ENCODE measurements at places on chromosomes 12 and 14. TPM values are rescaled to one million over a fixed set of nuclear protein-coding genes. Genes with fewer than 3 reads are reported as not detected.

DNA sequence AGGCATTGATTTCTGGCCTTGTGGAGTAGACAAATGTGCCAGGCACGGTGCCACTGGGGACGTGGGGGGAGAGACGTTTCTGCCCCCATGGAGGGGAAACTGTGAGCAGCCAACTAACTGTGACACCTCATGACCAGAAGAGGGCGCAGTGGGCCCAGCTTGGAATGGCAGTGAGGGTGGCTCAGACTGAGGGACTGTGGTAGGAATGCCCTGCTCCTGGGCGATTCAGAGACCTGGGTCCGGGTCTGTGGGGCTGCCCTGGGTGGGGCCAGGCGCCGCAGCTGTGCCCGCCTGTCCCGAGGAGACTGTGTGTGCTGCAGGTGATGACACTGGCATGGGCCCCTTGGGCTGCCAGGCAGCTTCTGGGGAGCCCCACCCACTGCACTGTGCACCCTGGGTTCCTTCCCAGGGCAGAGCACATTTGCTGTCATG, 60.6 kb downstream of the SLC25A47 start:
- peaks cover 15% of the 10 kb centered on the region for H3K4me1 ChIP-seq
- H3K27me3 ChIP-seq, result no peaks in the 10 kb centered on the region
- DNase-seq, result peak; percentile 90
- H3K4me3 ChIP-seq, result no peak overlapping the region
- no peak overlapping the region for H3K27ac ChIP-seq
- peaks cover 4% of the 10 kb centered on the region for H3K36me3 ChIP-seq

DNA sequence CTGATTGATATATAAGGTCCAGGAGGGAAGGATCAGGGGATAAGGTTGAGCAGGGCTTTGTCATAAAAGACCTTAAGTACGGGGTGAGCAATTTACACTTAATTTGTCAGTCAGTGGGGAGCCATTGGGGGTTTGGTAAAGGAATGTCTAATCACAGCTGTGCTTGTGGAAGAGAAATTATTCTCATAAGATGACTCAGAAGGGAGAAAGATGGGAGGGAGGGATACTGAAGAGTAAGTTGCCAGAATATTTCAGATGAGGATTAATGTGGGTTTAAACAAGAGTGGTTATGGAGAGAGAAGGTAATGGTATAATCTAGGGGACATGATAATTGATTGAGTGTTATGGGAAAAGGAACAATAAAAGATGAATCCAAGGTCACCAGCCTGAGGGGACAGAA, 500.1 kb upstream of the CCDC196 start:
- H3K27me3 ChIP-seq, result peaks cover 15% of the 10 kb centered on the region
- H3K27ac ChIP-seq, result no peak overlapping the region

DNA sequence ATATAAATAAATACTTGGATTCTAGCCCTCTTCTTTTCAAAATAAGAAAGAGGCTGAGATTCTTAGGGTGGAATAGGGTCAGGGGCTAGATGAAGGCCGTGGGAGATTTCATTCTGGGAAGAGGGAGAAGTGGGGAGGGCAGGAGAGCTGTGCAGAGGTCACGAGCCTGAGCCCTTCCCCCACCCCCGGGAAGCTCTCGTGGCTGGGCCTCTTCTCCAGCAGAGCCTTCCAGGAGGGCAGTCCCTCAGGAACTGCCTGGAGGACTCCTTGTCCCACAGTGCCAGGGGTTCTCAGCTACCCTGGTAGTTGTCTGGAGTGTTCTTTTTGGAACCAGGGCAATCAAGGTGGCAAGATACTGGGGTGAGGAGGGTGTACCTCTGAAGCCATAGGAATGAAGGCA, 94.0 kb downstream of the ESR2 start:
- no peak overlapping the region for H3K27ac ChIP-seq
- H3K4me3 ChIP-seq, result no peak overlapping the region
- H3K36me3 ChIP-seq, result peaks cover 27% of the 10 kb centered on the region
- no peaks in the 10 kb centered on the region for H3K27me3 ChIP-seq
- peaks cover 21% of the 10 kb centered on the region for H3K4me1 ChIP-seq

GRCh38 chr14:90503582-90503981, 106.8 kb downstream of the CALM1 start:
- no peaks in the 10 kb centered on the region for H3K36me3 ChIP-seq
- peaks cover 12% of the 10 kb centered on the region for H3K27me3 ChIP-seq
- no peak overlapping the region for H3K4me3 ChIP-seq
- peaks cover 3% of the 10 kb centered on the region for H3K4me1 ChIP-seq
- no peak overlapping the region for H3K27ac ChIP-seq
- no peak for DNase-seq

DNA sequence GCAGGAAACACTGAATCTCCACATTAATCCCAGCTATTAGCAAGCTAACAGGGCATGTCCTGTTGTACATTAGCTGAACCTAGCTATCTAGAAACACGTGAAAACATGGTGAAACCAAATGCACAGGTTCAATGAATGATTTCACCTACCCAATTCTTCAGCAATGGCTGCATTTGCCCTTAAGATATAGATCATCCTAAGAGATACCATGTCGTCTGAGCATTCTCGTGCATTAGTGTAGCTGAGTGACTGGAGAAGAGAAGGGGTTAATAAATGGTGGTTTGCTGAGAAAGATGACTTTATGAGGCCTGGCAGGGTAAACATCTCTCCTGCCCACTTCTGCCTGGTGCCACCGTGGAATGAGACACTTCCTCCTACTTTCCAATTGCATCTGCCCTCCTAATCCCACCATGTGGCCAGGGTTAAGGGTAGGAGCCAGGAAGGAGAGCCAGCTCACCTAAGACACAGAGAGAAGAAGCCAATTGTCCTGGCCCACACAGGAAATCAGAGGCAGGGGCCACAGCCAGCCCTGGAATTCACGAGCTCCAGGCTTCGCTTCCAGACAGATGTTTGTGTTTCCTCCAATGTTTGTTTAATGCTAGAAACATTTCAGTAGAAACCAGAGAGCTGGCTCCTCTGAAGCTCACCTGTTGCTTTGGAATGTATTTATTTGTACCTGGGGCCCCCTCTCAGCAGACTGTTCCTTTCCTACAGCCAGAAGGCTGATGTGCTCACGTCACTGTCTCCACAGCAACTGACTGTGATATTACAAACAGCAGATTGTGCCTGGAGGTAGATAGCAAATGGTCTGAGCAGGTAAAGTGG, 126.0 kb upstream of the PARP11 start:
- H3K27me3 ChIP-seq, result peaks cover 3% of the 10 kb centered on the region
- no peak overlapping the region for H3K27ac ChIP-seq
- no peak for DNase-seq
- H3K4me3 ChIP-seq, result no peak overlapping the region
- H3K4me1 ChIP-seq, result peaks cover 5% of the 10 kb centered on the region
- no peaks in the 10 kb centered on the region for H3K36me3 ChIP-seq

GRCh38 chr14:80946187-80946586, 4.6 kb upstream of the CEP128 start:
- H3K4me3 ChIP-seq, result no peak overlapping the region
- peak overlapping the region; percentile 47 for H3K27ac ChIP-seq
- peaks cover 23% of the 10 kb centered on the region for H3K27me3 ChIP-seq
- H3K4me1 ChIP-seq, result peaks cover 20% of the 10 kb centered on the region

DNA sequence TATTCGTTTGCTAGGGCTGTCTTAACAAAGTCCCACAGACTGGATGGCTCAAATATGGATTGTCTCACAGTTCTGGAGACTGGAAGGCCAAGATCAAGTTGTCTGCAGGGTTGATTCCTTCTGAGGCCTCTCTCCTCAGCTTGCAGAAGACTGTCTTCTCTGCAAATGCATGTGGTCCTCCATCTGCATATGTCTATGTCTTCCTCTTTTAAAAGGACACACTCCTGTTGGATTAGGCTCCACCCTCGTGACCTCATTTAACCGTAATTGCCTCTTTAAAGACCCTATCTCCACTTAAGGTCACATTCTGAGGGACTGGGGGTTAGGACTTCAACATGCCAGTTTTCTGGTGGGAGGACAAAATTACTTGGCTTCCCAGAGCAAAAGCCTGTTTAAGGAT, 123.3 kb downstream of the SLC38A6 start:
- peaks cover 24% of the 10 kb centered on the region for H3K4me1 ChIP-seq
- peak overlapping the region; percentile 90 for H3K27ac ChIP-seq
- no peak for DNase-seq
- H3K27me3 ChIP-seq, result no peaks in the 10 kb centered on the region
- no peak overlapping the region for H3K4me3 ChIP-seq

DNA sequence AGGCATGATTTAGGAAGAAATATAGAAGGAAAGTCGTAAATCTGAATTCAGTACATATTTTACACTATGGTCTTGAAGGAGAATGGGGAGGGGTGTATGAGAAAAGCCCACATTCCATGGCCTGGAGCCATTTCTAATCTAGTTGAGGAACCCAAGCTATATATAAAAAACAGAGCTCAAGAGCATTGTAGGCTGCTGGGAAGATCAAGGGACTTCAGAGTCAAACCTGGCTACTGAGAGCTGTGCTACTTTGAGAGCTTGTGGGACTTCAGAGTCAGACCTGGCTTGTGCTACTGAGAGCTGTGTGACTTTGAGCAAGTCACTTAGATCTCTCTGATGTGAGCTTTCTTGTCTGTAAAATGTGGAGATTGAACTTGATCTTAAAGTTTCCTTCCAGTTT, 58.7 kb downstream of the TBK1 start:
- peaks cover 6% of the 10 kb centered on the region for H3K27me3 ChIP-seq
- no peak overlapping the region for H3K27ac ChIP-seq
- no peaks in the 10 kb centered on the region for H3K36me3 ChIP-seq
- H3K4me3 ChIP-seq, result no peak overlapping the region
- H3K4me1 ChIP-seq, result no peaks in the 10 kb centered on the region

- H3K4me3 ChIP-seq, result no peak overlapping the region
- DNase-seq, result no peak
- H3K27ac ChIP-seq, result no peak overlapping the region
- no peaks in the 10 kb centered on the region for H3K27me3 ChIP-seq
Measured at GRCh38 chr14:55710506-55711041, 130.6 kb downstream of the KTN1 start.

- no peaks in the 10 kb centered on the region for H3K36me3 ChIP-seq
- DNase-seq, result no peak
Measured at GRCh38 chr12:49973361-49973830, 649 bp downstream of the AQP6 start.

DNA sequence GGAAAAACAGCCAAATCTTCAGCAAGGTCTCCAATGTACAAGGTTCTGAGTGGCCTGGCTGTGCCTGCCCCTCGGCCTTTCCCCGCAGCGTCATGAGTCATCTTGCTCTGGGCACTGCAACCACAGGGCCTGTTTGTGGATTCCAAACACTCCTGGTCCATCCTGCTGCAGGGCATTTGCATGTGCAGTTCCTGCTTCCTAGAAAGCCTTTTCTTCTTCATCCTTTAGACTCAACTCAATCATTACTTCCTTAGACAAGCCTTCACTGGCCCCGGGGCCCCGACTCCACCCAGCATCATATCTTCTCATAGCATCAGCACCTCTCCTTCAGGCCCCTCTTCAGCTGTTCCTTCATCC, 101.8 kb upstream of the EGLN3 start:
- H3K4me3 ChIP-seq, result peak overlapping the region; percentile 44
- peaks cover 67% of the 10 kb centered on the region for H3K4me1 ChIP-seq
- peaks cover 16% of the 10 kb centered on the region for H3K36me3 ChIP-seq
- no peak for DNase-seq
- H3K27ac ChIP-seq, result peak overlapping the region; percentile 17

- H3K36me3 ChIP-seq, result no peaks in the 10 kb centered on the region
- no peak overlapping the region for H3K4me3 ChIP-seq
- peaks cover 7% of the 10 kb centered on the region for H3K4me1 ChIP-seq
- no peak overlapping the region for H3K27ac ChIP-seq
- DNase-seq, result peak; percentile 90
Measured at GRCh38 chr12:123905319-123905925, 67.2 kb downstream of the CCDC92 start.

GRCh38 chr14:71228711-71229110, 321.5 kb downstream of the PCNX1 start:
- H3K4me1 ChIP-seq, result peaks cover 7% of the 10 kb centered on the region
- no peak overlapping the region for H3K27ac ChIP-seq
- H3K36me3 ChIP-seq, result no peaks in the 10 kb centered on the region
- no peak overlapping the region for H3K4me3 ChIP-seq
- H3K27me3 ChIP-seq, result peaks cover 1% of the 10 kb centered on the region

GRCh38 chr12:64010069-64010686, 165.7 kb downstream of the SRGAP1 start:
- H3K36me3 ChIP-seq, result no peaks in the 10 kb centered on the region
- no peak overlapping the region for H3K4me3 ChIP-seq
- no peaks in the 10 kb centered on the region for H3K4me1 ChIP-seq
- H3K27me3 ChIP-seq, result peaks cover 5% of the 10 kb centered on the region

- H3K36me3 ChIP-seq, result no peaks in the 10 kb centered on the region
- H3K4me3 ChIP-seq, result peak overlapping the region; percentile 20
- H3K27ac ChIP-seq, result no peak overlapping the region
- H3K27me3 ChIP-seq, result peaks cover 83% of the 10 kb centered on the region
- H3K4me1 ChIP-seq, result peaks cover 20% of the 10 kb centered on the region
Measured at GRCh38 chr14:50874757-50875156, 2.9 kb downstream of the ABHD12B start.

GRCh38 chr12:20602641-20603391, 92.3 kb upstream of the SLCO1C1 start:
- H3K4me3 ChIP-seq, result no peak overlapping the region
- H3K27ac ChIP-seq, result no peak overlapping the region
- no peaks in the 10 kb centered on the region for H3K36me3 ChIP-seq
- H3K27me3 ChIP-seq, result no peaks in the 10 kb centered on the region
- DNase-seq, result no peak
- H3K4me1 ChIP-seq, result no peaks in the 10 kb centered on the region

DNA sequence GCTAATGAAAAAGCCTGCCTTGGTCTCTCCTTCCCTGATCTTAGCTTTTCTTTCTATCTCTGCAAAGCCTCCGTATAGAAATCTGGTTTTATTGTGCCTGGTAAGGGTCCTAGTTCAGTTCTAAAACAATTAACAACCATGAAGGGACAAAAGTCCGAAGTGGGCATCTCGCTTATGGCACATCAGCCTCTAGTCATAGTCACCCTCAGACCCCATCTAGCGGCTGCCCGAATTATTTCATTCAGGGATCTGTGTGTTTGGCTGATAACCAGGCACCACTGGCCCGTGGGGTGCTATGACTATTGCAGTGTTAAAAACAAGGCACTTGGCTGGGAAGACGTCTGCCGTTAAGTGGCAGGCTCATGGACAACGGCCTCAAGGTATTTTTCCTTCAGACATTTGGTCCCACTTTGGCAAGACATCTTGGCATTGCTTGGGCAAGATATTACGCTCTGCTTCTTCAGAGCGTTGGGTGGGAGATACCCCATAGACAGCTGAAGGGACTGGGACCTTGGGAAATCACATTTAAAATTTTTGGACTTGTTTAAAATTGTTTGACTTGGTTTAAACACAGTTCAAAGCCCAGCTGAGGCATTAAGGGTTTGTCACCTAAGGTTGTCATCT, 87.1 kb downstream of the SINHCAF start:
- peaks cover 7% of the 10 kb centered on the region for H3K27me3 ChIP-seq
- no peaks in the 10 kb centered on the region for H3K4me1 ChIP-seq
- no peak overlapping the region for H3K4me3 ChIP-seq
- H3K27ac ChIP-seq, result no peak overlapping the region
- DNase-seq, result peak; percentile 86

TMEM117 gene
- 0.82 TPM for total RNA-seq

SCNN1A gene
- not detected for total RNA-seq

SLC17A8 gene
- total RNA-seq, result not detected

CMA1 gene
- total RNA-seq, result not detected

GPR65 gene
- 8.1 TPM for total RNA-seq

GLIPR1L1 gene
- total RNA-seq, result not detected

GPD1 gene
- total RNA-seq, result 0.62 TPM

ABCD2 gene
- total RNA-seq, result 7.4 TPM

TMTC1 gene
- total RNA-seq, result 0.49 TPM

RBP5 gene
- total RNA-seq, result not detected

MYH7 gene
- total RNA-seq, result not detected

SLC25A21 gene
- total RNA-seq, result not detected

Data from activated CD4-positive, alpha-beta T cell treated with anti-CD3 and anti-CD28 coated beads, Interleukin-2, amount 10 ng/mL, durations not matched to agents 24 days and 14 days (primary cell).